ENCODE measurements at places on chromosomes 5 and 9.
A peak's percentile ranks its signal among the peaks of the same experiment; 100 is the strongest.

- DNase-seq: no peak
These were observed 14.8 kb upstream of the CEMIP2 start for GRCh38 chr9:71783120-71783523.

- DNase-seq: no peak
These were observed 41.9 kb downstream of the VAV2 start for GRCh38 chr9:133950192-133950591.

GRCh38 chr5:141864371-141865370, 13.5 kb downstream of the PCDH1 start:
- DNase-seq: no peak

DNA sequence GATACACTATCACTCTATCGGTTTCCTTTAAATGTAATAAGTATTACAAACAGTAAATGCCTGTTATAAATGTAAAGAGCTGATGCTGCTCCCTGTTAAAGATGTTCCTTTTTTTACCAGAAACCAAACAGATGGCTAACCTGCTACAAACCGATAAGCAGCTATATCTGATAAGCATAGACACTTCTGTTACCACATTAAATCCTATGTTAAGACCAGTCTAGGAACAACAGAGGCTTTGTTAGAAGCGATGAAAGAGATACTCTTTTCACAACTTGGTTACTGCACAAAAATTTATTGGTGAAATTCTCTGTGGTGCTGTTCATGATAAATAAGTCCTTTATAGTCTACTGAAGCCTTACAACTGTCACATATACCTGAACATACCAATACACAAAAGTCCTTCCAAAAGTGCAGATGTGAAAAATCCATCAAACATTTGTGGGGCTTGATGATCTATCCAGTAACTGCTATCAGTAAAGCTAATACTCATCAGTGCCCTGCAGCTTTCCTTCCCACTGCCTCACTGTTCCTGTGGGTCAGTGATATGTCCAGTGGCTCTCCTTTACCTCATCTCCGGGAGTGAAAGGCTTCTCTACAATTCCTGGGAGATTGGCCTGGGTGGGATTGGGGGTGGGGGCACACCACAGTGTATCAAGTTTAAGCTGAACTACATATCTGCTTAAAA, 25.8 kb upstream of the PRXL2C start:
- no peak for DNase-seq

DNA sequence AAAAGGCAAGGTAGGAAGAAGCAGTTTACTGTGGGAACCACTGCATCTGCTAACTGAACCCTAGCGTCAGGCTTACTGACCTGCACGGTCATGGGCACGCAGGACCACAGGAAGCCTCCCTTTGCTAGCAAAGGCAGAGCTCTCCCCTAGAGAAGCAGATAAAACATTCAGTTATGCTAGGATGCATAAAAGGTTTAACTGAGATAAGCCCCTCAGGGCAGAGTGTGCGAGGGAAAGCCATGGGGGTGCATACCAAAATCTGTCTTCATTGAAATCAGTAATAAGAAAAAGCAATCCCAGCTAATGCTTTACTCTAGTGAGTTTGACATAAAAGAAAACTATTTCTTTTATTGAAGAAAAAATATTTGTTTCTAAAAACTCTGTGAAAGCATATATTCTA, 2403.7 kb upstream of the C9orf72 start:
- DNase-seq: no peak

DNA sequence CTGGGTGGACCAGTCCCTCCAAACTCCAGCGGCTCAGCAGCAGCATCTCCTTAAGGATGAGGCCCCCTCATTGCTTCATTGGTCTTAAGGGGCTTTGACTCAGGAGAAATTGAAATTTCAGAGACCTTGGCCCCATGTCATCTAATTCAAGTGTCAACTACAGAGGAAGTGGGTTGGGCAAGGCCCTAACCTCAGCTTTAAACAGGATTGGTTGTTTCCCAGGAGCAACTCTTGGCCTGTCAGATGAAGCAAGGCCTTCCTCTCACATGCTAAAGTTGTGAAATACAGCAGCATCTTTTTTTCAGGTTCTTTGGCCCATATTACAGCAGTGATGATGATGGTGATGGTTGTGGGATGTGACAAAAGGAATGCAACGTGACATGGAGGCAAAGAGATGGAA, 348.3 kb downstream of the ICE1 start:
- no peak for DNase-seq

GRCh38 chr9:18825656-18826170, 207.3 kb downstream of the SAXO1 start:
- no peak for DNase-seq

- DNase-seq: no peak
These were observed 278.4 kb downstream of the EBF1 start for GRCh38 chr5:158821331-158821730.

GRCh38 chr5:6599739-6600138, 33.1 kb downstream of the NSUN2 start:
- DNase-seq: no peak

DNA sequence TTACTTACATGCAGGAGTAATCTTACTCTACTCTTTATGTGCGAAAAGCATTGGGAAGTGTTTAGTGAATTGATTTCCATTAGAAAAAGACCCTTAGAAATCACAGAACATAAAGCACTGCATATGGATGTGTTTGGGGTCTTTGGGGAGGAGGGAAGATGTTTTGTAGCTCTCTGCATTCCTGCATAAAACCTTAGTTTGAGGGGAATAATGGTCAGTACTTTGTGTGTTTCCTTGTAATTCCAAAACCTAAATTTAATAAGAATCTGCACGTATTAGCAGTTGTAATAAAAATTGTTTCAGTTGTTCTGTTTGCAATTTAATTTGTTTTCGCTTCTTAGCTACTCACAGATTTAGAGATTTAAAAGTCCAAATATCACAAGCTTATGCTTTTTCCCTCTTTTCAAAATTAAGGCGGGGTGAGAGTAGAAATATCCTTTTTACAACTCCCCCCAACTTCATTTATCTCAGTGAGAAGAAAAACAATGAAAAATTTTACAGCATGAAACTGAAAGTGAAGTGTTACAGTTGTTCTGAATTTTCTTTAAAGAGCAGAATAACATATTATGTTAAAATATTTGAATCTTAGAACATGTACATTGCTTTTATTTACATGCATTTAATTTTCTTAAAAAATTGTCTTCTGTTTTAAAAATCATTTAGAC, 143.8 kb downstream of the SMARCA2 start:
- no peak for DNase-seq

DNA sequence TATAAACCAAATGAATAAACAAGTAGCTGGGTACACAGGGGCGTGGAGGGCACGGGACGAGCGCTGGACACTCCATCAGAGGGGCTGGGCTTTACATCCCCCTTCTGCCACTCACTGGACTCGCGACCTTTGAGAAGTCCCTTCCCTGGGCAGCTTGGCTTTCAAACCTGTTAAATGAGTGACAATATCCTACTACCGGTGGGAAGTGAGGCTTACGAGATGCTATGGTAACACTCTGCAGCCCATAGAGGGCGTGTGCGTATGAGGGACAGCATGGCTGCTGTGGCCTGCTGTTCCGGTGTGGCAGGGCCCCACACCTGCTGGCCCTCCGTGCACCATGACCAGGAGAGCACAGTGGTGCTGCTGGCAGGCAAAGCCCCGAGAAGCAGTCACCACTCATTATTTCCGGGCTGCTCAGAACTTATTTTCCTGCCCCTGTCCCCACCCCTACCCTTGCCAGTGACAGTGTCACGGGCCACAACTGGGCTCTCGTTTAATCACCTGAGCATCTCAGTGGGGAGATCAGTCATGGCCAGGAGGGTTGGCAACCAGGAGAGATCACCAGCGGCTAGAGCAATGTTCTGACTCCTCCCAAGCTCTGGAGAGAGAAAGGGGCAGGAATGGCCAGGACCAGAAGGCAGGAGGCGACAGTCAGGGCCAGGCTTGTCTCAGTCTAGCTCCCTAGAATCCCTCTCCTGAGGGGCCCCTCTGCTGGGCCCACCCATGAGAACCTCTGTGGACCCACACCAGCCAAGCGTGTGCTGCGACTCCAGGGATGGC, 10.5 kb downstream of the CLTB start:
- DNase-seq: no peak

- peak; percentile 58 for DNase-seq
These were observed 5.8 kb downstream of the TMEM268 start for GRCh38 chr9:114616684-114617520.

- no peak for DNase-seq
These were observed 228.9 kb upstream of the CD180 start for GRCh38 chr5:67425514-67425913.

GRCh38 chr5:149750596-149750995, 20.5 kb downstream of the PPARGC1B start:
- DNase-seq: no peak

- DNase-seq: no peak
These were observed 238.9 kb downstream of the CACNA1B start for GRCh38 chr9:138116521-138116920.

DNA sequence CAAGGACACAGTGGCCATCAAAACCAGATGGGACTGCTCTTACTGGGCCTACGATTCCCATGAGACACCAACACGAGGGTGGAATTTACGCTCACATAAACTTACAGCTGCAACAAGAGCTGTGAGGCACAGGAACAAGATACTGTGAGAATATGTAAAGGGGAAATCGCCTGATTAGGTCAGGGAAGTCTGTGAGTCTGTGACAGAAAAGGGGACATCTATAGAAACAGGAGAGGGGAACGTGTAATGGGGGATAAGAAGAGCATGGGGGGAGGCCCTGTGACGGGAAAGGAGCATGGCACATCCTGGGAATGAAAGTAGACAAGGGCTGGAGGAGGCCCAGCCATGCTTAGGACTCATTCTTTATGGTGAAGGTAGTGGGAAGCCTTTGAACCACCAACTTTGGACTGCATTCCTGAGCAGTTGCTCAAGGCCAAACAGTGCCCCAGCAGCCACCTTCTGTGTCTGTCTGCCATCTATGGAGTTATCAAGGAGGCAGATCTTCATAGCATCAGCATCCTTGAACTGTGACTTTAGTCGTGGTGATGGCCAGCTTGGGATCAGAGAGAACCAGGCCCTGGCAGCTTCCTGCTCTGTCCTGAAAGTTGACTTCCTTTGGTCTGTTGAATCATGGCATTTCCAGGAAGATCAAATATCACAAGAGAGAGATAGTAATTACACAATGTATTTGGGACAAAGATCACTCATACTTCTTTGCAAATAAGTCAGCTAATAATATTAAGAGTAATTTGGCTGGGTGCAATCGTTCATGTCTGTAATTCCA, 87.9 kb upstream of the FAM169A start:
- DNase-seq: no peak

DNA sequence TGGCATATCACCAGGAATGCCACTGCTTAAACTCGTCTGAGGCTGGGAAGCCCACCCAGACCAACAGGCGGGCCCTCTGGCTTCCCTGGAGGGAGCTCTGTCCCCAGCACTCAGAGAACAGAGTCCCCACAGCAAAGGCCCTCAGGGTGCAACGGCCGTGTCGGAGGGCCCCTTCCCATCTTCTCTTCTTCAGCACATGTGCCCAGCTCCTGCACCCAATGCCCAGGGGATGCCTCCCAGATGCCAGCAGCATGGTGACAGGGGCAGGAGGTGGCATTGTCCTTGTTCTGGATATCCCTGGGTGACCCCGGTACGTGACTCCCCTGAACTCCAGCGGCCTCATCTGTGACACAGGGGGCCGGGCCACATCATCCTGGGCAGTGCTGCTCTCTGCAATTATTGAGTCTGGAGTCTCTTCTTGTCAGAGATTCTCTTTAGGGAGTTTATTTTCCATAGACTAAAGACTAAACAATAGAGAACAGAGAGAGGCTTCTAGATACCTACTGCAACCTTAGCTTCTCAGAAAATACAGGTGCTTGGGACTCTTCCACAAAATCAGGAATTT, 13.6 kb upstream of the OLFM1 start:
- DNase-seq: no peak

DNA sequence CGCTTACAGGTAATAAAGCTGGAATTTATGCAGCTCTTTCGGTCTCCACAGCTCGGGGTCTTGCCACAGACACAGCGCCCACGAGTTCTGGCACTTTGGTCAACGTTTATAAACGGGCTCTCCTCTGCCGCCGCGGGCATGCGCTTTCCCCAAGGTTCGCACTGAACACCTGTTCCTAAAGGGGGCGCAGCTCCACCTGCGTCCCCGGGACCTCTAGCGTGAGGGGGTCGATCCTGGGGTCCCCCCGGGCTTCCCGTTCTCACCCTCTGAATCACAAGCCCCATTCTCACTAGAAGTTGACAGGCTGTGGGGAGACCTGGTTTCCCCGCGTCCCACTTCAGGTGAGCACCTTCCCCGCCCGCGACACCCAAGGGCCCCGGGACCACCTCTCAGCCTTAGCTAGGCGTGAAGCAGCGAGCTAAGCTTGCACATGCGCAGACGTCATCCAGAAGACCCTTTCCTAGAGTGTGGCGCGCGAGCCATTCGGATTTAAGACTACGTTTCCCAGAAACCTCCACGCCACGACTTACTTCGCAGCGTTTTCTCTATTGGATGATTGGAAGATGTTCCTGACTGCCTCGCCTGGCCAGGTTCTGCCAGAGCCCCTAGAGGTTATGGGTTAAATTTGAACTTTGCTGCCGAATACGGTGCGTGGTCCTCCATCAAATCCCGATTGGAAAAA, 21.3 kb upstream of the ZNF782 start:
- DNase-seq: no peak

DNA sequence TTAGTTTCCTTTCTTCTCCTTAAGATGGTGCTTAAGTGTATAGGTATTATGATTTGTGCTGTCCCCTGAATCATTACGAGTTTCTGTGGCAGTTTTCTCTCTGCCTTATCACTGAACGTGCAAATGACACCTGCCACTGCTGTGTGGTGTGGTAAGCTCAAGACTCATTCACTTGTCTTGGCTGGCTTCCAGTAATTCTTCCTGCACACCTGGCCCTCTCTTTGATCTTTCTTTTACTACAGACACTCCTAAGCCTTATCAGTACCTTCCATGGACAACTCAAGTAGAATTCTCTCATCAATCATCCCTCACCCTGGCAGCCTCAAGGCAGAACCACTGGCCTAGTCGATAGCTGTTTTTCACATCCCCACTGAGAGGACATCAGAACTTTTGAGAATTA, 82.6 kb upstream of the ADAMTS19 start:
- no peak for DNase-seq

- DNase-seq: no peak
These were observed 494 bp upstream of the DOCK2 start for GRCh38 chr5:169636477-169637084.

GRCh38 chr5:90264689-90265544, 144.6 kb downstream of the CETN3 start:
- DNase-seq: peak; percentile 0

DNA sequence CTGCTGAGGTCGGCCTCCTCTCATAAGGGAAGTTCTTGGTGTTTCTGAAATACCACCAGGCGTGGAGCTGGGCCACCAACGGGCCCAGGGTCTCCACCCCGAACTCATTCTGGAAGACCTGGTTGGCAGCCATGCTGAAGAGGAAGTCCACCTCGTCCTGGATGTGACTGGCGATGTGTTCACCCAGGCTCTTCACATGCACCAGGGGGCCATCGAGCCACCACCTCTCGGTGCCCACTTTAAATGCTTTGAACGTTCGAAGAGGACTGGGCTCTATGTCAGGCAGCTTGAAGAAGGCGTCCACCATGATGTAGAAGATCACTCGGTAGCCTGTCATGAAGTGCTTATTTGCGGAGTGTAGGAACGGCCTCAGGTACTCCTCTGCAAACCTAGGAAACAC, 15.1 kb downstream of the GLT6D1 start:
- DNase-seq: no peak

All from bone marrow (tissue), 2 donors.